ENCODE measurements at places on chromosomes 12 and 14.

GRCh38 chr12:55652352-55652751 is 15.7 kb downstream of the OR10P1 start:
- DNase-seq, result no peak

- DNase-seq, result no peak
These were observed 63.2 kb upstream of the TMX1 start for GRCh38 chr14:51176839-51177238.

DNA sequence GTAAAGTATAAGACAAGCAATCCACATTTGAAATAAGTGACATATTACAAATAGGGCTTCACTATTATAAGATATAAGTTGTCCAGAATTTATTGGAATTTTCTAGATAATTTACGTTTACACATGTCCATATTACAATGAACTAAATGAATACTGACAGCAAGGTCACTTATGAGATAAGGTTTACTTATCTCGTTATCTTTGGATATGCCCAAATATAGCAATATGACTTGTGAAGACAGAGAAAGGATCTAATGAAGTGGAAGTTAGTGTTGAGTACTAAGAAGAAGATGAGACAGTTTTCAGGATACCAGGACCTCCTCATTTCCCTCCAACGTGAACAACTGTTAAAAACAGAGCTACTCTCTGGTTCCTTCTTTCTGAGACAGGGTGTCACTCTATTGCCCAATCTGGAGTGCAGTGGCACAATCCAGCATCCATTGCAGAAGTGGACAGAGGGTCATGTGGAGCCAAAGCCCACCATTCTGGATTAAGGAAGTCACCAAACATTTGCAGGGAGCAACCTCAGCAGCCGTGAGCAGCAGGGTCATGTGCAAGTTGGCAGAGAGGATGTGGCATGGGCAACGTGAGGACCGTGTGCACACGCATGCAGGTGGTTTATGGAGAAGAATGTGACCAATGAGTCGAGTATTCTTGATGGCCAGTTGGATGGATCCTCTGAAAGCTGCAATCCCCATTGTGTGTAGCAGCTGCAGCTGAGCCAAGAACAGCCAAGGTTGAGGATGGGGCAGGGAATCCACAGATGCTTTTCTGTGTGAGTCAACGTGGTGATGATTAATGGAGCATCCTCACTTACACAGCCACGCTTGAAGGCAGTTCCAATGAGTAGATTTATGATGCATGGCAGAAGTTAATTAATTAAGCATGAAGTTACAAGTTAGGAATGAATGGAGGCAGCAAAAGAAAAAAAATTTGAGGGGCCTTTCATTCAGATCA is 111.0 kb downstream of the BICD1 start:
- DNase-seq, result no peak

- DNase-seq, result no peak
These were observed 3.8 kb upstream of the SIVA1 start for GRCh38 chr14:104749111-104749649.

DNA sequence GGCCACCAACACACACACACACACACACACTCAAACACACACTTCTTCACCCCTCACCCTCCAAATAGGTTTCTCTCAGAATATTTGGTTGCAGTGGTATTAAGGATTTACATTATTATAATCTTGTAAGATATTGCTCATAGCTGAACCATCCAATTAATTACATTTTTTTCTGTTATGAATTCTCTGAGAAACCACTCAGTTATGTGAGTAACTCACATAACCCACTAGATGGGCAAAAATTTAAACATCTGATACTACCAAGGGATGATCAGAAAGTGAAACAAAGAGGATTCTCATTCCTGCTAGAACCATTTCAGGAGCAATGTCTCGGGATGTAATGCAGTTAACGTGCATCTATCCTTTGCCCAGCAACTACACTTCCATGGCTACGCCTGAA is 31.6 kb downstream of the TMTC1 start:
- no peak for DNase-seq

- DNase-seq, result no peak
These were observed 3.6 kb upstream of the TNFRSF1A start for GRCh38 chr12:6345319-6346091.
